CD4-positive, alpha-beta T cell treated with Interleukin-1 beta for 1 hour (primary cell): ENCODE measurements at places on chromosomes 2 and 18.

DNA sequence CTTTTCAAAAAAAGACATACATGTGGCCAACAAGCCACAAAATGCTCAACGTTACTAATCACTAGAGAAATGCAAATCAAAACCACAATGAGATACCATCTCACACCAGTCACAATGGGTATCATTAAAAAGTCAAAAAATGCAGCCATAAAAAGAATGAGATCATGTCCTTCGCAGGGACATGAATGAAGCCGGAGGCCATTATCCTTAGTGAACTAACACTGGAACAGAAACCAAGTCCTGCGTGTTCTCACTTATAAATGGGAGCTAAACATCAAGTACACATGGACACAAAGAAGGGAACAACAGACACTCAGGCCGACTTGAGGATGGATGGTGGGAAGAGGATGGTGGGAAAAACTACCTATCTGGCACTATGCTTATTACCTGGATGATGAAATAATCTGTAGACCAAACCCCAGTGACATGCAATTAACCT is 17.8 kb upstream of the ATL2 start:
- no peak for DNase-seq

GRCh38 chr18:56977309-56977708 is 169.6 kb upstream of the BOD1L2 start:
- no peak for DNase-seq

- no peak for DNase-seq
Observed at GRCh38 chr18:32271672-32272208, 81.9 kb downstream of the MEP1B start.

- DNase-seq: no peak
Observed at GRCh38 chr2:83142934-83143333, 1316.1 kb downstream of the SUCLG1 start.

- DNase-seq: no peak
Observed at GRCh38 chr2:225366731-225367130, 32.8 kb upstream of the NYAP2 start.

GRCh38 chr2:236172255-236173035 is 4.3 kb upstream of the GBX2 start:
- DNase-seq: no peak

DNA sequence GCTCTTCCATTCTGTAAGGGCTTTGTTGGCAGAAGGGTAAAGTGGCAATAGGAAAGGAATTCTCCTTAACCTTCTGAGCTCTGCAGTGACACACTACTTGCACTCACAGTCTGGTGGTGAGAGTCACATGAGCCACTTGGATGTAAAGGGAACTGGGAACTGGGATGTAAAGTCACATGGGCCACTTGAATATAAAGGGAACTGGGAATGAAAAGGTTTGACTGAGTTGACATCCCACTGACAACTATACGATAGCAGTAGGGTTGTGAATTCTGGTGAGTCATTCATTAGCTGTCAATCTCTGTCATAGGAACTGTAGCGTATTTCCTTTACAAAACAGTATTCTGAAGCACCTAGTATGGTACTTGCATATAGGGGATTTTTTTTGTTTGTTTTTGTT is 5.5 kb downstream of the RPE start:
- no peak for DNase-seq

DNA sequence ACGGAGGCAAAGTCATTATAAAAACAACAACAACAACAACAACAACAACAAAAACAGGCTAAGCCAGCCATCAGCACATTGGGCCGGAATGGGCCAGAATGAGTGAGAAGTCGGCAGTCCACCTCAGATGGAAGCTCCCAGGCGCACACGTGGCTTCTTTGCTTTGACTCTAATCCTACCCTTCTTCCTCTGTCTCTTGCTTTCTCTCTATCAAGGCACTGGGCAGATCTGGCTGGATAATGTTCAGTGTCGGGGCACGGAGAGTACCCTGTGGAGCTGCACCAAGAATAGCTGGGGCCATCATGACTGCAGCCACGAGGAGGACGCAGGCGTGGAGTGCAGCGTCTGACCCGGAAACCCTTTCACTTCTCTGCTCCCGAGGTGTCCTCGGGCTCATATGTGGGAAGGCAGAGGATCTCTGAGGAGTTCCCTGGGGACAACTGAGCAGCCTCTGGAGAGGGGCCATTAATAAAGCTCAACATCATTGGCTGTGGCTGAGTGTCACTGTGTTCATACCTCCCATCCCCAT is 52.2 kb downstream of the MARCO start:
- DNase-seq: no peak

GRCh38 chr2:145116056-145116455 is 596.1 kb upstream of the ZEB2 start:
- no peak for DNase-seq

DNA sequence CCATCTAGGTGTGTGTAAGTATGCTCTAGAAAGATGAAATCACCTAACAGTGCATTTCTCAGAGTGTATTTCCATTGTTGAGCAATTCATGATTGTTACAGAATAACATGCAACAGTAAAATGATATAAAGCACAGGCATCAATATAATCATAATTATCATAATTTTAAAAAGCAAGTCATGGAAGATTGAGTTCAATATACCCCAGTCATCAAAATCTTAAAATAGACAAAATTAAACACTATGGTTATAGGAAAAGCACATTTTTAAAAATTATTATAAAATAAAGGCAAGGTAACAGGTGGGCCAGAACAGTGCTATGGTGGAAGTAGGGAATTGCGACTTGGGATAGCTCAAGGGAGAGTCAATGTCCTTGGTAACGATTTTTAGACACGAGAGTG is 555.4 kb upstream of the VRK2 start:
- DNase-seq: no peak

DNA sequence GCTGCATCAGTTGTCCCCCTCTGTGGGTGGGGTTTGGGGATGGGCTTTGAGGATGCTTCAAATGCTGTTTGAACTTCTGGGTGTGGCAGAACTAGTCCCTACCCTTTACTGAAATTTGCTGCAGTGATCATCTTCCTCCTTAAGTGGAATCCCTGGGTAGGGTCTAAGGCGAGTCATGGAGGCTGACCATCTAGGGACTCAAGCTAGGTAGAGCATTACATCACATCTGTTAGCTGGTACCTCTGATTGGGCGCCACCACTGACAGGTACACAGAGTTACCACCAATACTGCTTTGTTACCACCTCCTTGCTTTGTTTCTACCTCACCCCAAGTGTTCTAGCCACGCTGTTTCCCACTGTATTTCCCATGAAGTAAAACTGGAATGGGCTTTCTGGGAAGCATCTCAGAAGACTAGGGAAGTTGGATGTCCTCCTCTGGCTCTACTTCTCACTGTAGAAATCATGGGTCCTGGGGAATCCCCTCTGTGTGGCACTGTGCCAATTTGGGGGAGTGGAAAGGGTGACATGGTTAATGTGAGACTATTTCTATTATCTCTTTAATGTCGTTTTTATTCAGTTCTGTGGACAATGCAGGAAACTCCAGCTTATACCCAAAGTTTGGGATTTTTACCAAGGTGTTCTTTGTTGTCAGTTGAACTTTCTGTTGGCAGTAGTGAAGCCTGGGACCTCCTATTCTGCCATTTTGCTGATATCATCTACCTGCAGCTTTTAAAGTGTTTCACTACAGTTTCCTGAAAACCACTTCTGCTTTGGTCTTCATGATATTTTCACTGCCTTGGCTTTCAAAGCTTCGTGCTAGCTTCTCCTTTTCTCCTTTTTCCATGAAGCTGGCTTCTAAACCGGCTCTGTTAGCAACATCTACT is 14.5 kb upstream of the SULT1C4 start:
- no peak for DNase-seq

DNA sequence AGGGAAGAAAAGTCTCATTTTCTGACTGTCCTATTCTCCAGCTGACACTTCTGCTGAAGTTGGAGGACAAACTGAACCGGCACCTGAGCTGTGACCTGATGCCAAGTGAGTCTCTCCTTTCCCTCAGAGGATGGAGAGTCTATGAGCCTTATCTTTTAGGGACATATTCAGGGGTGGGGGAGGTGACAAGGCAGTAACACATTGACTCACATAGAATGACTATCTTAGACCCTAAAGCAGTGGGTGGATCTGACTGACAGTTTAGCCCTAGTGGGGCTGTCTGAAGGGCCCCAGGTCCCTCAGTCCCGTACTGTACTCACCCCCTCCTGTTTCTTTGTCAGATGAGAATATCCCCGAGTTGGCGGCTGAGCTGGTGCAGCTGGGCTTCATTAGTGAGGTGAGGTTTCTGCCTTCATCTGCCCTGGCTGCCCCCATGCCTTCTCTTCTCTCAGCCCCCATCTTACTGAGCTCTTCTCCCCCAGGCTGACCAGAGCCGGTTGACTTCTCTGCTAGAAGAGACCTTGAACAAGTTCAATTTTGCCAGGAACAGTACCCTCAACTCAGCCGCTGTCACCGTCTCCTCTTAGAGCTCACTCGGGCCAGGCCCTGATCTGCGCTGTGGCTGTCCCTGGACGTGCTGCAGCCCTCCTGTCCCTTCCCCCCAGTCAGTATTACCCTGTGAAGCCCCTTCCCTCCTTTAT is 805 bp upstream of the KRTCAP3 start:
- no peak for DNase-seq

DNA sequence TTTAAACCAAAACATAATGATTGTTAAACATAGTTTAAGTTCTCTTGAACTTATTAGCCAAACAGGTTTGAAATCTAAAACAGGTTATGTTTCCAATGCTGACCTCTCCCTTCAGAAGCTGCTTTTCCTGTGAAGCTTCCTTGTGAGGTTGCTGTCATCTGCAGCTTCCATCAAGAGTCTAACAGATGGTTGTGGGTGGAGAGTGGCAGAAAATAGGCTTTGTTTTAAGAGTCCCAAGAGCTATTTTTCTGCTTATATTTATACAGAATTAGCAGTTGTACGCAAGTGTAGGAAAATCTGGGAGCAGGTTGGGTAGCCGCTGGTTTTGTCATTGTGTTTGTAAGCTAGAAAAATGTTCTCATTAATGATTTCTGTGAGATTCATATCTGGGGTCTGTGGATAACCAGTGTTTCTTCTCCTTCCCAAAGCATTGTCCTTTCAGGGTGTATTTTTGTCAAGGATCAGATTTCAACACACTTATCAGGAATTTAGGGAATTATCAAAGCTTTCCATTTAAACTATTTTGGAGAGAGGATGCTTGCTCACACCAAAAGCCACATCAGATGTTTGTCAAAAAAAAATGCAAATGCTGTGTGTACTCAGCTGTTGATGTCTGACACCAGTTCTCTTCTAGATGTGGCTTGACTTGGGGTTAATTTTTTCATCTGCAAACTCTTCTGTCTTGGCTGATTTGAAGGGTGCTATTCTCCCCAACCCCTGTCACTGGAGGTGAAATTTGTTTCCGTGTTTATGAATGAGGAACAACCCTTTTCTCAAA is 78.1 kb upstream of the KIF5C start:
- DNase-seq: no peak
